ENCODE measurements at places on chromosomes 16 and 17.

GRCh38 chr16:85172455-85173145, 60.3 kb upstream of the CIBAR2 start:
- DNase-seq = no peak

DNA sequence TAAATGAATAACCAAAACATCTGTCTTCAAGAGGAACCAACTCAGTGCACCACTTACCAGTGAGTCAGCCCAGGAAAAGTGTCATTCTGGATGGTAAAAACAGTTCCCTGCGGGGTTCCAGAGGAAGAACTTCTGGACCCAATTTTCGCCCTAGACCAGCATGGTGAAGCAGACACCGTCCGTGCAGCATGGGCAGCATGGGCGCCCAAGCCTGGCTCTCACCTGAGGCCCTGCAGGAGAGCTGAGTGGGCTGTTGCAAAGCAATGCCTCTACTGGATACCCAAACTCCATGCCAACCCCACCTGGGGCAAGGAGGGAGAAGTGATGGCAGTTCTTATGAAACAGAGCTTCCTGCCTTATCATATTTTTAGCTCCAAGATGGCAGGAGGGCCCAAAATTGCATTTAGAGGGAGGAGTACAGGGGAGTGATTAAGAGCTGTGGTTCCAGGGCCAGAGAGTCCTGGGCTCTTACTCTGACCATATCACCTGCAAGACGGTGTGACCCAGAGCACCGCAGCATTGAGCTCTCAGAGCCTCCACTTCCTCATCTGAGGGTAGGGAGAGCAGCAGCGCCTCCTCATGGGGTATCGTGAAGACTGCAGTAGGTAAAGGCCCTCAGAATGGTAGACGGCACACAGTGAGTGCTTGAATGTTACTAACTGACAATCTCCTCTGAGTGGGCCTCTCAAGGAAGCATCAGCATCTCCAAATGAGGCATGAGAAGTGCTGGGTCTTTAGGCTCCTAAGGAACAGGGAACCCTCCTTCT, 16.6 kb upstream of the INPP5K start:
- DNase-seq = peak; percentile 37

- no peak for DNase-seq
These were observed 623 bp downstream of the CACNA1G start for GRCh38 chr17:50560931-50561745.

- DNase-seq = no peak
These were observed 62.9 kb downstream of the ADCY9 start for GRCh38 chr16:4053301-4053845.

- DNase-seq = no peak
These were observed 9.3 kb downstream of the TBC1D24 start for GRCh38 chr16:2483939-2484897.

- no peak for DNase-seq
These were observed 175.9 kb downstream of the SPECC1 start for GRCh38 chr17:20184977-20185619.

DNA sequence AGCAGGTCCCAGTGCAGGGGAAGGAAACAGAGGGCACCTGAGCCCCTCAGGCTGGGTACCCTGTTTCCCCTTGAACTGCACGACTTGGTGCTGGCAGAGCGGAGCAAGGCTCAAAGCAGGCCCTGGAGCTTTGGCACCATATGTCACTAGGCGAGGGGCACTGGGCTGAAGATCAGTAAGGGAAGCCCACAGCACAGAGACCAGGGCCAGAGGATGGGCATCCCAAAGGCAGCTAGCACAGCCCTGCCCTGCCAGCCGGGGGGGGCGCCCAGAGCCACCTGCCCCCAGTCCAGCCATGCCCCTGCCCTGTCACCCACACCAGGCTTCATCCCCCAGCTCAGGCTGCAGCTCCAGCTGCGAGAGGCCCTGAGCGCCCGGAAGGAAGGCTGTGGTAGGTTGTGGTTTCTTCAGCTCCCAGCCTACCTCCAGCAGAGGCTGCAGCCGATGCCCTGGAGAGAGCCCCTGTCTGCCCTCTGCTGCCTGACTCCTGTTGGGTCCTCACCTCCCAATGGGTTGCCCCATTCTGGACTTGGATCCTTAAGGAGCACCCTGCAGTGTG, 10.9 kb downstream of the NHERF1 start:
- DNase-seq = peak; percentile 47

- no peak for DNase-seq
These were observed 14.7 kb downstream of the TNS4 start for GRCh38 chr17:40486522-40487370.

GRCh38 chr16:13911871-13912270, 8.1 kb upstream of the ERCC4 start:
- DNase-seq = no peak

DNA sequence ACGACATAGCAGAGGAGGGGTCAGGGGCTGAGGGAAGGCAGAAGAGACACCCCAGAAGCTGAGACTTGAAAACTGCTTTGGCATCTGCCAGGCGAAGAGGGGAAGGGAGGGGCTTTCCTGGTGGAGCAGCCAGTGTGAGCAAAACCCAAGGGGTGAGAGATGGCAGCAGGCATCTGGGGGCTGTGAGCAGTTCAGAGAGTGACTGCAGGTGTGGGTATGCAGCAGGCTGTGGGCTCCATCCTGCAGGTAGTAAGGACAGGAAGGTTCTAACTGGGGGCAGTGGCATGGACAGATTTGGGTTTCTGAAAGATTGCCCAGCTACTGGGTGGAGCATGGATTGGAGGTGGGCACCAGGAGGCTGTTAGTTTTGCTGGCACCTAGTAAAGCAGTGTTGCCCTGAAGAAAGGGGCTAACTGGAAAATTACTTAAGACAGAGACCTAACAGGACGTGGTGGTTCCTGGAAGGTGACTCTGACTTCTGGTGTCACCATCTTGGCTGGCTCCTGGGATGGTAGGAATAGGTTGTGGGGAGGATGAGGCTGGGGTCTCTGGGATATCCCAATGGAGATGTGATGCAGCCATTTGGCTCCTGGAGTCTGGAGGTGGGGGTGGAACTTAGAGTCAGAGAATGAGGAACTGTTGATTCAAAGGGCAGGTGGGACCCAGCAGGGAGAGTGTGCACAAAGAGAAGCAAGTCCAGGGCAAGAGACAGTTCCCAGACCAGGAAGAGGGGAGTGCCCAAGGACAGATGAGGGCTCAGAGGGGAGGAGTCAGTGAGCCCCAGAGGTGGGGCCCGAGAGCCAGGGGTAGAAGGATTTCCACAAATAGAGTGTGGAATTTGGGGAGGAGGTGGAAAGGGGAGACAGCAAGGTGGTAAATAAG, 11.2 kb downstream of the BCL7C start:
- no peak for DNase-seq

- no peak for DNase-seq
These were observed 543 bp upstream of the GPS2 start for GRCh38 chr17:7315570-7316235.

DNA sequence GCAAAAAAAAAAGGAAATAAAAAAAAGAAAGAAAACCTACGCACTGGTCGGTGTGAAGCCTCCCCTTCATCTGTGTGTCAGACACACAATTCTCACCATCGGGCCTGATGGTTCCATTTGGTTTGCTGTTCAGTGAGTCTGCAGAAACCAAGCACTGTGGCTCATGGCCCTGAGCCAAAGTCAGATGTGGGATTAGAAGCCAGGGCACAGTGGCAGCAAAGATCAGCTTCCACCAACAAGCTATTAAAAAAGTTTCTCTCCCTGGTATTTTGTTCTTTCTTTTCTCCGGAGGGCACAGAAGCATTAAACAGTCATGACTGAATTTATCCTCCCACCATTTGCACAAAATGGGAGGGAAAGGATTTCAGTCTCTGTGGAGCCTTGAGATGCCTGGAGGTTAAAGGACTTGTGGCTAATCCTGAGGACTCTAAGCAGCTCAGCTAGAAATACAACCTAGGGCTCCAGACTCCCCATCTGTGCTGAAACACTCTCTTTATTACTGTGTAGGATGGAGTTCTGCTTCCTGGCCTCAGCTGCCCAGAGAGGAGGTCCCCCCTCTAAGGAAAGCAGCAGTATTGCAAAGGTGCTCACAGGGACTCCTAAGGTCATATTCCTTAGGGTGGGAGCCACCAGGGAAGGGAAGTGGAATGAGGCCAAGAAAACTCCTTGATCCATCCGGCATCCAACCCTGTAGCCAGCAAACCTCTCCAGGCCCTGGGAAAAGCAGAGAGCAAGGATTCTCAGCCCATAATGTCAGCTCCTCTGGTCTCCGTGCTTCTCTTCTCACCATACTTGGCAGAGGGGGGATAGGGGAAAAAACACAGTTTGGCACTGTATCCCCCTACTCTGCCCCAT, 28.2 kb downstream of the SLC39A11 start:
- DNase-seq = no peak

DNA sequence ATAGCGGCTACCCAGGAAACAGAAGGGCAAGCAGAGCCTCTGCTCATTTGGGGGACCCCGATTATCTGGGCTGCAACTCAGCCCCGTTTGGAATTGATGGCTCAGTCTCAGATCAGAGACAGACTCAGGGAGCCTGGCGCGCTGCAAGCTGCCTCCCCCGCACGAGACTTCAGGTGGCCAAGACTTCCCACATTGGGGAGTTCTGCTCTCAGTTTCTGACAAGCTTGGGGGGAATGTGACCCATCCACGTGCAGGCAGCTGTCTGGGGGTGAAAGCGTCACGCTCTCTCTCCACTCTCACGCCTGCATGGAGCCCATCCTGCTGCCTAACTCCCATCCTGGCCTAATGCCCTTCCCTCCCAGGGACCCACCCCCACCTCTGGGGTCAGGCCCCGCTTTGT, 157.6 kb upstream of the GSE1 start:
- no peak for DNase-seq

DNA sequence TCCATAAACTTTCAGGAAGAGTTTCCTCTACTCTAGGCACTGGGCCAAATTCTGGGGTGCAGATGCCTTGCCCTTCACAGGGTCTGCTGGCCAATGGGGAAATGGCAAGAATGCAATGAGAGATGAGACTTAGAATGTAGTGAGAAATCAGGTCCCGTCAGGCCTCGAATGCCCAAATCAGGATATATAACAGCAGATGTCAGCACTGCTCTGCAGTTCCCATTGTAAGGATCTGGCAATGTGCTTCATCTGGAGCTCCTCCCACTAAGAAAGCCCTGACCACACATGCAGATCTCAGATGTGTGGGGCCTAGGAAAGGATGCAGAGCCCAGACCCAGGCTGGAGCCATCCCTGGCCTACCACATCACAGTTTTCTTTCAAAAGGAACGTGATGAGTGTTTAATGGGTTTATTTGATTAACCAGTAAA, 13.9 kb upstream of the LPCAT2 start:
- no peak for DNase-seq

DNA sequence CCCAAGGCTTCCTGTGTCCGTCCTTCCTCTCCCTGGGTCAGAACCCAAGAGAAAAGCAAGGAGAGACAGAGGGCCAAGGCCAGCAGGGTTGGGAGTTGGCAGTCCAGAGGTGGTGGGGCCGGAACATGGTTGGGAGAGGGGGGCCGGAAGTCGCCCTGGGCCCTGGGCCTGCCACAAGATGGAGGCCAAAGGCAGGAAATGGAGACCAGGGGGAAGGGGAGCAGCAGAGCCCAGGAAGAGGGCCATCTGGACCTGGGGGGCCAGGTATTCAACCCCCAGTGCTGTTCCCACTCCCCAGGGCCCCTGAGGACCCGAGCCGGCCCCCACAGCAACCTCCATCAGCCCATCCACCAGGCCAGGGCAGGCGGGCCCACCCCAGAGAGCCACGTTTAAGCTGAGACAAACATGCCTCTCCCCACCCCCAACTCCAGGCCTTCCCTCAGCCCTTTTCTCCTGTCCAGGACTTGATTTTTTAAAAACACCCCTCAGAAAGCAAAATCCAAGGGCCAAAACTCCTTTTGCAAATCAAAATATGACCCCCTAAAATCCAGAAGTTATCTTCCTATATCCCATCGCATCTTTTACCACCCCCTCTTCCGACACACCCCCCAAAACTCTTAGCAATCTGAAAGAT, 4.4 kb upstream of the BCL6B start:
- no peak for DNase-seq

DNA sequence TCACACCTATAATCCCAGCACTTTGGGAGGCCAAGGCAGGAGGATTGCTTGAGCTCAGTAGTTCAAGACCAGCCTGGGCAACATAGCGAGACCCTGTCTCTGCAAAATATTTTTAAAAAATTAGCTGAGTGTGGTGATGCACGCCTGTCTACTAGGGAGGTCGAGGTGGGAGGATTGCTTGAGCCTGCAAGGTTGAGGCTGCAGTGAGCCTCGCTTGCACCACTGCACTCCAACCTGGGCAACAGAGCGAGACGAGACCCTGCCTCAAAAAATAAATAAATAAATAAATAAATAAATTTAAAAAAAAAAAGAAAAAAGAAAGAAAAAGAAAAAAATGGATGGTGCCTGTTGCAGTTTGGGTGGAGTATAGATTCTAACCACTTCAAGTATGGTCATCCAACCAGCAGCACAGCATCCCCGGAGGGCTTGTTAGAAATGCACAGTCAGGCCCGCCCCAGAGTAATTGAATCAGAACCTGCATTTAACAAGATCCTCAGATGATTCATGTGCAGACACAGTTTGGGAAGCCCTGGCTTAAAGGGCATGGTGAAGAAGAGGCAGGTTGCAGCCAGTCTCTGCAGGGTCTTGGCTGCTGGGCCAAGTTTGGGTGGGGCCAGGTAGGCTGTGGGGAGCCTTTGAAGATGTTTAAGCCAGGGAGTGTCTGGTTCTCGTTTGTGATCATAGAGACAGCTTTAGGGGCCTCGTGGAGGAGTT, 40.8 kb downstream of the MRC2 start:
- DNase-seq = no peak

GRCh38 chr17:43768382-43768781, 9.8 kb upstream of the SOST start:
- DNase-seq = no peak

DNA sequence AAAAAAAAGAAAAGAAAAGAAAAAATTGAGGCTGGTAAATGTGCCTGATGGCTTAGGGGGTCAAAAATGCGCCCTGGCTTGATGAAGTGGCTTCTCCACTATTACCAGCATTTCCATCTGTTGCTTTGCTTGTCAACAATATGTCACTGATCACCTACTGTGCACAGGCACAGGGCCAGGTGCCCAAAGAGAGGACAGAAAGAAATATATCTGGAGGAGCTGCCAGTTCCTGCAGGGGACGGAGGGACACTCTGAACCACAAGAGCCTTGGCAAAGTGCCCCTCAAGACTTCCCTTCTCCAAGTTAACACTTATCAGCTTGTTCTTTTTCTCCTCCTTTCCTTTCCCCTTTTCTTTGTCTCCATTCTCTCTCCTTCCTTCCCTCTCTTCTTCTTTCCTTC, 34.7 kb downstream of the GINS3 start:
- DNase-seq = no peak

Measured in activated naive CD4-positive, alpha-beta T cell treated with Interleukin-2 at 50 U/mL for 16 hours (primary cell).